Stimulated activated CD8-positive, alpha-beta memory T cell treated with anti-CD3 and anti-CD28 coated beads, Interleukin-4, amount 100 ng/mL, for 4 hours (primary cell): ENCODE measurements at places on chromosomes 6 and 20.

DNA sequence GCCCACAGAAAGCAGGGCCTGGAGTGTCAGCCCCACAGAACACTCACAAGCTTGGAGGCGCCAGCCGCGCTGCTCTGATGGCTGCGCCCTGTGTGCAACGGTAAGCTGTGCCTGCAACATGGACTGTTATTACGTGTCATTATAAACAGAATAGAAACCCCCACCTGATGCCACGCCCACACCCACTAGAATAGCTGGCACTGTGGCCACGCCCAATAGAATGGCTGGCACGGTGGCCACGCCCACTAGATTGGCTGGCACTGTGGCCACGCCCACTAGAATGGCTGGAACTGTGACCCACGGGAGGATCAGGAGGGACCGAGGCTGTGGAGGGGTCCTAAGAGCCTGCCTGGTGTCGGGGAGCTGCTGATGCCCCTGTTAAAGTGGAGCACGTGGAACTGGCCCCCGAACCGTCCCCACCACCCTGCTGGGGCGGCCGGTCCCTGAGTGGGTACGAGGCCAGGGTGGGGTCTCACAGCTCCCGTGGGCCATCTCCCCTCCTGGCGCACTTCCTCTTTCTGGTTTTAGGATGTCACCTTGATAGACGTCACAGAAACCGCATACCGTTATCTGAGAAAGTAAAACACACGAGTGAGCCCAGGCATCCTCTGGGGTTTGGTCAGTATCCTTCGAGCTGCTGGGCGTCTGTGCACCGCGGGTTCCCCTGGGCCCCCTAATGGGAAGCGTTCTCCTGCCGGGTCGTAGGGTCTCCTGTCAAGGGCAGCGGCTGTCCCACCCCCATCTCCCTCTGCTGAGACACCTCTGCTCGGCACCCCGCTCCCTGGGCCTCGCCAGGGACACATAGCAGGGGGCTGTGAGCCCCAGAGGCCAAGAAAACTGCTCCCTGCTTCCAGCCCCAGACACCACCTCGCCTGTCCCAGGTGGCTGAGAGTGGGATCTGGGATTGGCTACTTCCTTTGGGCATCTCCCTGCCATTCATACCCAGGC, 25.4 kb downstream of the SLC17A9 start:
- peak; percentile 62 for DNase-seq

GRCh38 chr6:14159090-14159489, 41.5 kb downstream of the CD83 start:
- no peak for DNase-seq

DNA sequence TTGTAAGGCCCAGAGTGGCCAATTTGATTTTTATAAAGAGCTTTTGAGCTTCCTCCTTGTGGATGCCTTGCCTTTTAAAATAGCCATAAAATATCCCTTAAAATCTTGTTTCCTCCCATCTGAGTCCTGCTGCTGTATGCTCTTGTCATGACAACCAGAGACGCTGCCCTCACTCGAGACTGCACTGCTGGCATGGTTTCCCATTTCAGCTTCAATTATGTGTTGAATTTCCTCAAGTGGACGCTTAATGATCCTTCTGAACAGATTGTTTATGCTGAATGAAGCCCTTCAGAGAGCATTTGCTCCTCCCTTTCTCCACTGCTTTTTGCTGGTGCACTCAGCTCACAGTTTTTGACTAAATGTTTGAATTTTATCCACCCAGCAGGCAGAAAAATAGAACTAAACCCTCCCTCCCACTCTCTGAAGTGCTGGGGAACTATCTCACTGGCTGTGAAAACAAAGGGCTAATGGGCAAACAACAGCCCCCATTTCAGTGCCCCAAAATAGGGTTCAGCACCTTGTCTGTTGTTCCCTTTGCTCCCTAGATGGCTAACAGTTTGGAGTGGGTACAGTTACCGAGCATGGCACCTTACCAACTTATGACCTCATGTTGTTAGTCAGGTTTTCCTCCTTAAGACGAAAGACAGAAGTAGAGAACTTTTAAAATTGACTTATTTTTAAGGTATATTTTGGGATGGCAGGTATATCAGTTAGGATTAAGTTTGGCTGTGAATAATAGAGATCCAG, 45.5 kb upstream of the RNF8 start:
- no peak for DNase-seq

GRCh38 chr6:23091795-23092194, 522.4 kb downstream of the HDGFL1 start:
- no peak for DNase-seq

DNA sequence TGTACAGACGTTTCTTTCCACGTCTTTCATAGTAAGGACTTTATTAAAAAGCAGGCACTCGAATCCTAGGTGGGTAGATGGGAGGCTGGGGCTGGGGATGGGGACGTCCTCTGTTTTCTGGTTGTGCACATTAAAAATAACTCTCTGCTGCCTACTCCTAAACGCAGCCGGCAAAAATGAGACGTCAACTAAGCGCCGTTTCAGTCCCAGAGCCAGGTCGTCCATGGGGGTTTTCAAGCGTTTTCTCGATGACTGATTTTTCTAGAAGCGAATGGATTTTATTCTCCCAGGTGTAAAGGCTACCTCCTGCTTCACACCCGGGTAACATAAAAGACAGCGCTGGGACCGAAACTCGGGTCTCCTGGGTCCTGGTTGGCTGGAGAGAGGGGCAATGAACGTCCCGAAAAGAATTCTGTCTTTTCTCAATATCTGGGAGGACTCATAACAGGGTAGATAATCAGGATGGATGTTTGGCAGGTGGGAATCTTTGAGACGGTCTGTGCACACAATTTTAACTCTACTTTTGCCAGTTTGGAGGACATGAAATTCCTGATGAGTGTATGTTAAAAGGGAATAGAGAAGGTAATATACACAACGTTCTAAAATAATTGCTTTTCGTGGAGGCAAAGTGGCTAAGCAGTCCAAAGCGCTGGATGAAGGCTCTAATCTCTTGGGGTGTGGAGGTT, 25.2 kb downstream of the GPX6 start:
- DNase-seq: no peak

DNA sequence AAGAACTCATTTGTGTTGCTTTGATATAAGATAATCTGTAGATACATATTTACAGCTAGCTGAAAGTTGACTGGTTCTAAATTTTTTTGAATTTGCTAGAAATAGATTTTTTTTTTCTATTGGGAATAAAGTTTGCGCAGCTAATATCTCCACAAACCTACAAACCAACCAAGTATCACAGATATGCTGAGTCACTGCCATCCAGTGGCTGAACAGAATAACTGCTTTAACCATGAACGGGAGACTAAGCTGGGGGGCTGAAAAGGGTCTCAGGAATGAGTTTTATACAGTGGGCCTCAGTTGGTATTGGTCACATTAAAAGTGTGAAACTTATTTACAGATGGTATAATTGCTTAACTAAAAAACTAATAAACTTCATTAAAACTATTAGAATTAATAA, 326.7 kb upstream of the CNR1 start:
- no peak for DNase-seq

- no peak for DNase-seq
Measured at GRCh38 chr6:138677538-138677937, 96.0 kb upstream of the CCDC28A start.

GRCh38 chr20:16639027-16639941, 66.0 kb upstream of the KIF16B start:
- DNase-seq: no peak

DNA sequence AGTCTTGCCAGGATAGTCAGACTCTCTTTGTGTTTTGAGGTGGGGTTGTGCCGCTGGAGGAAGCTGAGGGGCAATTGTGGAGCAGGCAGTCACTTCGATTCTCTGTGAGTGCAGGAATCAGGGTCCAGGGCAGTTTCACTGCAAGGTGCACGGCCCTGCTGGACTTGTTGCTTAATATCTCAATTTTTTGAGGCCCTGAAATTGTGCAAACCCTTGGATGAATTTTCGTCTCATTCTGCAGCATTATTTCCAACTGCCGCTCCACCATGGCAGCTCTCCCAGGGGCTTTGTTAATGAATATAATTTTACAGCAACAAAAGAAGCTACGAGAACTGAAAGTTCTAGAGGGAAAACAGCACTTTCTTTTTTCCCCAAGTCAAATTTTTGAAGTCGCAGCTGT, 531.9 kb downstream of the QKI start:
- no peak for DNase-seq

GRCh38 chr6:91600561-91600960, 1013.7 kb upstream of the MAP3K7 start:
- no peak for DNase-seq

DNA sequence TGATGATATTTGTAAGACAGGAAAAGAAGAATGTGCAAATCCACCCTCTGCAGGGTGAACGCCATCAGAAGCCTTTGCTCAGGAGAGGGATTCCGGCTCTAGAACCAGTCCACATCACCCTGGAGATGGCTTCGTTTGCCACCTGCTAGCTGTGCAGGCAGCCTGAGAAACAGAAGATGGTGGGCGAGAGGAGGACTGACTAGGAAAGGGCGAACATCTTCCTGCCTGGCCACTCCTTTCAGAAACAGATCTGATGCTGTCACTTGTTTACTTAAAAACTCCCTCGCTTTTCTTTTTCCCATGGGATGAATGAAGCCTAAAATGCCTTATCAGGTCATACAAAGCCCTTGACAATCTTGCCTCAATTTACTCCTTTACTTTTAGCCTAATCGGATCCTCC, 1.2 kb downstream of the PTPRA start:
- DNase-seq: no peak

GRCh38 chr6:121944354-121944753, 455.1 kb upstream of the HSF2 start:
- DNase-seq: no peak

DNA sequence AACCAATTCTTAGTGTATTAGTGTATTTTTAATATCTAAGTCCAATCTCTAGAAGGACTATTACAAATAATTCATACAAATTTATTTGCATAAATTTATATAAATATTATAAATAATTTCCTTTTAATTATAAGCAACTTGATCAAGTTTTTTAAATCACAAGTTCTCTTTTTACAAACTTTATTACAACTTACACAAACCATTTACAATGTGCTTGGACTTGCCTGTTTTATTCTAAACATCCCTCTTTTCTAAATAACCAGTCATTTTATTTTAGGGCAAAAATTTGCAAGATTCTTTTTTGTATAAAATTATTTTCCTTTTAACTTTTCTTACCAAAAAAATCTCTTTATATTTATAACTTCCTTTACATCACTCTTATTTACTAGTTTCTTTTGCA, 83.5 kb upstream of the SYNCRIP start:
- no peak for DNase-seq

- DNase-seq: no peak
Measured at GRCh38 chr20:3392756-3393155, 14.7 kb downstream of the DNAAF9 start.

GRCh38 chr6:106495014-106495413, 134.3 kb downstream of the RTN4IP1 start:
- DNase-seq: no peak

GRCh38 chr6:11917951-11918738, 94.0 kb upstream of the HIVEP1 start:
- DNase-seq: no peak

GRCh38 chr6:45476341-45476740, 98.6 kb upstream of the SUPT3H start:
- no peak for DNase-seq

DNA sequence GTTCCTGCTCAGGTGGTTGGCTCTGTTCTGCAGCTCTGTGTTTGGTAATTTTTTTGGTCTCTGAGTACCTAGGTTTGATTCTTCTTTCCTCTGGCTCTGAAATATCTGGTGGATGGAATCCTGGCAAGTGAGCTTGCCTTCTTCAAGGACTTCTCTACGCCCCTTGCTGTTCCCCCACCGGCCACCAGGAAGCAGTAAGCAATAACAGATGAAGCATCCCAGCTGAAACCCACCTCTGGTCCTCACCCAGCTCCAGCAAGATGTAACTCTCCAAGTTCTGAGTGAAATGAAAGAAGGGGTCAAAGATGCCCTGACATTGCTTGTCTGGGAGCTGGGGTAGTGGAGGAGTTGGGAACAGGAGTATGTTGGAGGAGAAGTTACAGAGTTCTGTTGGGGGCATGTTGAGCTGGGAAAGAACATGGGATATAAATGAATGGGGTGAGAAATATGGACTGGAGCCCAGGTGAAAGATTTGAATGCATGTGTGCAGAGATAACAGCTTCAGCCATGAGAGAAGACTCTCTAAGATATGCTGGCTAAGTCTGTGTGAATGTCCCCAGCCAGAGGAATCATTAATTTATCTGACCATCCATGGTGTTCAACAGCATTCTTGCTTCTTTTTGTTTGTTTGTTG, 51.3 kb upstream of the GLP1R start:
- no peak for DNase-seq

- no peak for DNase-seq
Measured at GRCh38 chr6:92329208-92329847, 1090.0 kb downstream of the EPHA7 start.

DNA sequence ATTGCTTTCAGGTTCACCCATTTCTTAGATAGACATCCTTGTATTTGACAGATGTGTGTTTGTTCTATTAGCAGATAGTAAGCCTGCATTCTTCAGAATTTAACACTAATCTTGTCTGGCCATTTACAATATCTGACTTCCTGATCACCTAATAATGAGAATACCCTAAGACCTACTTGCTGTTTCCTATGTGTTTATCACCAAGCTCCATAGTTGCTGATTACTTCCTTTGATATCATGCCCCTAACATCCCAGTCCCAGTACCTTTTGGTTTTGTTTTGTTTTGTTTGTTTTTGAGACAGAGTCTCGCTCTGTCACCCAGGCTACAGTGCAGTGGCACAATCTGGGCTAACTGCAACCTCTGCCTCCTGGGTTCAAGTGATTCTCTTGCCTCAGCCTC, 143.6 kb upstream of the DST start:
- DNase-seq: no peak

- DNase-seq: no peak
Measured at GRCh38 chr6:145749632-145750031, 14.3 kb upstream of the EPM2A start.

DNA sequence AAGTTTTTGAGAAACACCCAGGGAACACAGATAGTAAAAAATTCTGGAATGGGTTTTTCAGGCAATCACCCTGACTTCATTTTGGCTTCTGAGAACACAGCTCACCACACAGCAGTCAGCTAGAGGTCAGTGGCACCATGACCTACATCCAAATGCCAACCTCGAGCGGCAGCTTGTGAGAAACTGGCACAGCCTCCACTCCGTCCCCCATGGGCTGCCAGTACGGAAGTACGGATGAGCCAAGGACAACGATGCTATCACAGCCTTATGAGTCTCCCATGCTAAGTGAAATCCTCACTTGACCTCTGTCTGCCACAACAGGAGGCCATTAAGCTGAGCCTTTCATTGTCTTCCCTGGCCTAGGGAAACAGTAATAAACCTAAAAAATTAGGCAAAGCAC, 32.0 kb downstream of the KIF16B start:
- no peak for DNase-seq

GRCh38 chr20:6381887-6382286, 259.1 kb upstream of the FERMT1 start:
- no peak for DNase-seq

DNA sequence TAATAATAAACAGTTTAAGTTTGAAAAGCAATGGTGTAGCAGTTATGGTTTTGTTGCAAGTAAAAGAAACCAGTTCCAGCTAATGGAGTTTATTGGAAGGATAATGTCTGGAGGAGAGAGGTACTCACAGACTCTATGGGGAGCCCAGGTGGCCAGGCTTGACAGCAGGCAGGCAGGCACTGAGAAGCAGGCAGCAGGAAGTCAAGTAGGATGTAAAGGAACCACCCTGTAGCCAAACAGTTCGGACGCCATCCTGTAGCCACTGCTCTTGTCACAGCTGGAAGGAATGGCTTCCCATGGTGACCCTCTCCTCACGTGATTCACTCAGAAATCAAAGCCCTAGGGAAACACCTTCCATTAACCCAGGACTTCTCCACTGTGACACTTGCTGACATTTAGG, 96.7 kb upstream of the MC3R start:
- no peak for DNase-seq
